ENCODE measurements at places on chromosomes 5 and 9. TPM values are rescaled to one million over a fixed set of nuclear protein-coding genes. Genes with fewer than 3 reads are reported as not detected.

GRCh38 chr9:115922444-115922843 is 231.1 kb upstream of the PAPPA start:
- no peaks in the 10 kb centered on the region for H3K4me1 ChIP-seq
- no peak for DNase-seq
- no peak overlapping the region for H3K27ac ChIP-seq
- no peak overlapping the region for H3K4me3 ChIP-seq

DNA sequence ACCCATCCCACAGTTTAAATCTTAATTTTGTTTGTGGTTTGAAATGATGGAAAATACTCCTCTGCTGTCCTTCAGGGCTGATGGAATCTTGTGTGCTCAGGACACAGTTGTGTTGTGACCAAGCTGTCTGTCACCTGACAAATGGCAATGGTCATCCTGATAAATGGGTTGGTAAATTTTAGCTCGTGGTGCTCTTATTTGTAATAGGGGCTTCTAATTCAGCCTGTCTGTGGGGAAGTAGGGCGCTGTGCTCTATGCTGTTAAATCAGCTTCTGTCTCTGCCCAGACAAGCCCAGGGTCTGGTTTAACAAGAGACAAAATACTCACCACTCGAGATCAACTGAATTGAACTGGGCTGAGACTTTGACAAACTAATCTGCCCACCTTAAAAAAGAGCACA is 4.5 kb downstream of the LRRTM2 start:
- H3K27me3 ChIP-seq: peaks cover 39% of the 10 kb centered on the region
- peak overlapping the region; percentile 83 for H3K4me3 ChIP-seq
- no peak for DNase-seq
- H3K27ac ChIP-seq: no peak overlapping the region

DNA sequence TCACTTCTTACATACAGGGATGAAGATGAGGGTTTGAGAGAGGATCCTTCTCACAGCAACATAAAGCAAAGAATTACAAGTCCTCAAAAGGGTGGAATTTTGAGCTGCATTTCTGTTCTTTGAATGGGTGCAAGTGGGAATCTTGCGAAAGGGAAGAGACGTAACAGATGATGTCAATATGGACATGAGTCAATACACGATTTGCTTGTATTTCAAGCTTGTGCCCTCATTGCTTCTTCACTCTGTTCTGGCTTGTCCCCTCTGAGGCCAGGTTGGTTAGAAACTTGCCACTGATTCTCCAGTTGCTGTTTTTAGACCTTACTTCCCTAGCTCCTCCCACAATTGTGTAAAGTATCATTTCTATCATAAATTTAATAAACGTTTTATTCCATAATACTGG is 104.8 kb upstream of the CLINT1 start:
- DNase-seq: no peak
- H3K4me1 ChIP-seq: no peaks in the 10 kb centered on the region
- no peaks in the 10 kb centered on the region for H3K36me3 ChIP-seq
- H3K27me3 ChIP-seq: no peaks in the 10 kb centered on the region

Gene ZCCHC9
- total RNA-seq: 48.1 TPM

- peak overlapping the region; percentile 59 for H3K27ac ChIP-seq
- peak; percentile 33 for DNase-seq
- H3K27me3 ChIP-seq: no peaks in the 10 kb centered on the region
- peak overlapping the region; percentile 99 for H3K4me3 ChIP-seq
Observed at GRCh38 chr9:2018764-2019558, 3.8 kb downstream of the SMARCA2 start.

Gene GPR150
- 1.7 TPM for total RNA-seq

Gene MED7
- 12.7 TPM for total RNA-seq

Gene SYNPO
- total RNA-seq: 0.36 TPM

DNA sequence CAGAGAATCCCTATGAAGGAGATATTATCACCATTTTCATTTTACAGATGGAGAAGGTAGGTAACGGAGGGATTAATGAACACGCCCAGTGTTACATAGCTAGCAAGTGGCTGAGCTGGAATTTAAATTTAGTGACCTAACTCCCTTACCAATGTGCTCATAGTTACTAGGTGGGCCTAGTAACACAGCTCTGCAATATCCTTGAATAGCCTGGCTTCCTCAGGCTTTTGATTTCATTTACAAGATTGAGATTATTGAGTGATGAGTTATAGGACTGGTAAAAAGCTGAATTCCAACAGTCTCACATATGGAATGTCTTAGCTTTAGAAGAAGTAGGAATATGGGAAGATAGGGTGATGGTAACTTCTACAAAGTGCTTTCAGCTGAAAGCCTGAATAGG is 336.3 kb upstream of the KIF2A start:
- H3K4me3 ChIP-seq: no peak overlapping the region
- H3K4me1 ChIP-seq: no peaks in the 10 kb centered on the region
- H3K27ac ChIP-seq: no peak overlapping the region
- DNase-seq: no peak

Gene SV2C
- total RNA-seq: 0.23 TPM

- no peak overlapping the region for H3K4me3 ChIP-seq
- H3K4me1 ChIP-seq: no peaks in the 10 kb centered on the region
- no peaks in the 10 kb centered on the region for H3K27me3 ChIP-seq
- no peaks in the 10 kb centered on the region for H3K36me3 ChIP-seq
Observed at GRCh38 chr5:138960145-138960692, 85.1 kb upstream of the LRRTM2 start.

Gene LMX1B
- total RNA-seq: not detected

Gene PKD2L2
- not detected for total RNA-seq

- H3K27ac ChIP-seq: no peak overlapping the region
- DNase-seq: no peak
- H3K36me3 ChIP-seq: peaks cover 35% of the 10 kb centered on the region
Observed at GRCh38 chr9:100317706-100318105, 35.0 kb downstream of the TEX10 start.

DNA sequence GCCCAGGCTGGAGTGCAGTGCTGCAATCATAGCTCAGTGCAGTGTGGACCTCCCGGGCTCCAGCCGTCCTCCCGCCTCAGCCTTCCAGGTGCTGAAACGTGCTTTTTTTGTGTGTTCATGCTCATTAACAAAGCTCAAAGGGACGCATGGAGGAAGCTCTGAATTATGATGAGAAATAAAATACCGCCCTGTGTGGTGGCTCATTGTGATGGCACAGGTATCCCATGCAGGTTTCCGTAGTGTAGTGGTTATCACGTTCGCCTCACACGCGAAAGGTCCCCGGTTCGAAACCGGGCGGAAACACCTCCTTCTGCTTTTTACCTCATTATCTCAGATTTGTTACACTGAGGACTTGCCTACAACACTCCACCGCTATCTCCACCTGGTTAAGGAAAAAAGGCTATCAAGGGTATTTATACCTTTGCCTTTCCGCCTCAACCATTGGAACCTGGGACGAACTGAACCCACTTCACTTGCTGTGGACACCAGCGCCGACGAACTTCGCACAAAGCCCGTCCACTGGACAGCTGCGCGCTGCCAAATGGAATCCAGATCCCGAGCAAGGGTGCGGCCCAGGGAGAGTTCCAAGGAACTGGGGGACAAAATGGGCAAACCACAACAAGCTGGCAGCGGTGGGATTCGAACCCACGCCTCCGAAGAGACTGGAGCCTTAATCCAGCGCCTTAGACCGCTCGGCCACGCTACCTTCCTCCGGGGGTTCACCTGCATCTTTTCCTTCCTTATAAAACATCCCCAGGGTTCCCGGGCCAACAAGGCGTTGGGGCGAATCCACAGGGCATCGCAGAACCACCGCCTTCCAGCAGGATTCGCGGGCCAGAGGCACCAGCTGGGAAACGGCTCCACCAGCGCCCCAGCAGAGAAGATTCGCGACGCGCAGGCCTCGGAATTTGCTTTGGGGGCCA is 26.3 kb downstream of the OR2V2 start:
- peak; percentile 74 for DNase-seq
- H3K4me1 ChIP-seq: peaks cover 56% of the 10 kb centered on the region
- peak overlapping the region; percentile 96 for H3K4me3 ChIP-seq
- peaks cover 2% of the 10 kb centered on the region for H3K36me3 ChIP-seq
- peak overlapping the region; percentile 91 for H3K27ac ChIP-seq

DNA sequence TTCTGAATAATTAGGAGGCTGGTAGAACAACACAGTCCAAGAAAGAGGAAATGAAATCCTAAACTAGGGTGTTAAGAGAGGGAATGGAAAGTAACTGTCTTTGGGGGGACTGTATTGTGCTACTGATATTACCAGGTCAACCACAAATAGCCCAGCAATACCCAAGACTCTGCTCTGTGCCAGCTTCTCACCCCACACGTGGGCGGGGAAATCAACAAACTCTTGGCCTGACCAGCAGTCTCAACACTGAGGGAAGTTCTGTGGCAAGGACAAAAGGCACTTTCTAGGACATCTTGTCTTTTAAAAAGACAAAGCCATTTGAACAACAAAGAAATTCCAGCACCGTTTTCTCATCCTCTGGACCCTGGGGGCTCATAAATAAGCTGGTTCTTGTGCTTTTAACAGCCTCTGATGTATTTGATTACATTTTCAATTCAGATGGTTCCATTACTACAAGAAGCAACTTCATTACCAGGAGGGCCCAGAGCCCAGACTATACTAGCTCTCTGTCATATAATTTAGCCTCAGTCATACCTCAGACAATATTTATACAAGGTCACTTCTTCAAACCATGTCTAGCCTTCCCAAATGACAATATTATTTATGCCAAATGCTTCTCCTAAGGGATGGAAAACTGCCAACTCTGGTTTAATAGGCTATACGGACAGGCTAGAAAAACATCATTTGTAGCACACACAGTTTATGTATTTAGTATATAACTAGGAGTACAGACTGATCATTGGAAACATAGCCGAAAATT is 297.8 kb downstream of the CWC27 start:
- H3K4me1 ChIP-seq: no peaks in the 10 kb centered on the region
- no peaks in the 10 kb centered on the region for H3K36me3 ChIP-seq
- no peak overlapping the region for H3K4me3 ChIP-seq

Gene CNTNAP3B
- not detected for total RNA-seq

DNA sequence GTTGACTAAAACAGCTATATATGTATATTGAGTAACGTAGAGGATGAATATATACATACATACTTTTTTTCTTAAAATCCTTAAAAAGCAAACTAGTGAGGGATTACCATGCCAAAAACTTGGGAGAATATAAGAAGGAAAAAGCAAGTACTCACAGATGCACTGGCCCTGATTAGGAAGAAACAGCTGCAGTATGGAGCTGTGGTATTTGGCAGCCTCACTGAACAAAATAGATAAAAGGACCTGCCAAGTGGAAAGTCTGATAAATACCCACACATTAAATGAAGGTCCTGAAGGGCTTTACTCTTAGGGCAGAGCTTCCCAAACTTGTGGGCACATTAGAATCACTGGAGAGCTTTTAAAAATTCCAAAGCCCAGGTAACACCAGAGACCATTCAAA is 80.6 kb downstream of the FEM1C start:
- H3K27ac ChIP-seq: no peak overlapping the region
- DNase-seq: no peak
- H3K4me1 ChIP-seq: peaks cover 5% of the 10 kb centered on the region

Gene MAP1B
- total RNA-seq: 5.5 TPM

GRCh38 chr9:116144555-116144954 is 9.0 kb upstream of the PAPPA start:
- no peaks in the 10 kb centered on the region for H3K36me3 ChIP-seq
- H3K4me1 ChIP-seq: no peaks in the 10 kb centered on the region
- no peak overlapping the region for H3K4me3 ChIP-seq
- H3K27me3 ChIP-seq: no peaks in the 10 kb centered on the region

DNA sequence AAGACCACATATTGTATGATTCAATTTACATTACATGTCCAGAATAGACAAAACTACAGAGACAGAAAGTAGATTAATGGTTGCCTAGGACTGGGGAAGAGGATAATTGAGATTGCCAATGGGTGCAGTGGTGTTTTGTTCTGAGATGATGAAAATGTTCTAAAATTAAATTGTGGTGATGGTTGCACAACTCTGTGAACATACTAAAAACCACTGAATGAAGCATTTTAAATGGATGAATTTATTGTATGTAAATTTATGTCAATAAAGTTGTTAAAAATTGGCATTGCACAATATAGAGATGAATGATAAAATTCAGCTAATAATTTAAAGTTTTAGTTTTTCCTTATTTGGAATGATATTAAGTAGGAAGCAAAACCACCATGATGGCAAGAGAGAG is 109.5 kb upstream of the NR4A3 start:
- H3K4me1 ChIP-seq: no peaks in the 10 kb centered on the region
- H3K27ac ChIP-seq: no peak overlapping the region
- no peak overlapping the region for H3K4me3 ChIP-seq
- DNase-seq: no peak
- H3K36me3 ChIP-seq: no peaks in the 10 kb centered on the region

Gene LCN6
- not detected for total RNA-seq

Gene TEX48
- 1.7 TPM for total RNA-seq

GRCh38 chr5:158313027-158313732 is 454.2 kb upstream of the CLINT1 start:
- H3K27ac ChIP-seq: no peak overlapping the region
- H3K27me3 ChIP-seq: no peaks in the 10 kb centered on the region
- H3K36me3 ChIP-seq: no peaks in the 10 kb centered on the region
- H3K4me1 ChIP-seq: no peaks in the 10 kb centered on the region

DNA sequence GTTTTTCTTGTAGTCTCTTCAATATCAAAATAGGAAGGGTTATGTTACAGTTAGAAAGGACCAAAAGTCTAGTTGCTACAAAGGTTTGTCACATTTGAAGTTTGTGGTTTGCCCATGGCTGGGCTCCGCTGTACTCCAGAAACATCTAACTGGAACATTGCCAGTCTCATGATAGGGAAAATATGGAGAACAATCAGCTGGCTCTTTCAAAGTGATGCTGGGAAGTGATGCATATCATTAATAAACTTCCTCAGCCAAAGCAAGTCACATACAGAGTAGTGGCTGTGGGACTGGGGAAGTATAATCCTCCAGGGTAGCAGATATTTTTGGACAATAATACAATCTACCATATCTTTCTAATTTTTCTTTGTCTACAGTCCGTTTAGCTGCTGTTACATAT is 8.8 kb downstream of the BTF3 start:
- no peaks in the 10 kb centered on the region for H3K27me3 ChIP-seq
- H3K4me3 ChIP-seq: no peak overlapping the region
- DNase-seq: no peak
- no peak overlapping the region for H3K27ac ChIP-seq

Gene PCDHA4
- total RNA-seq: not detected

DNA sequence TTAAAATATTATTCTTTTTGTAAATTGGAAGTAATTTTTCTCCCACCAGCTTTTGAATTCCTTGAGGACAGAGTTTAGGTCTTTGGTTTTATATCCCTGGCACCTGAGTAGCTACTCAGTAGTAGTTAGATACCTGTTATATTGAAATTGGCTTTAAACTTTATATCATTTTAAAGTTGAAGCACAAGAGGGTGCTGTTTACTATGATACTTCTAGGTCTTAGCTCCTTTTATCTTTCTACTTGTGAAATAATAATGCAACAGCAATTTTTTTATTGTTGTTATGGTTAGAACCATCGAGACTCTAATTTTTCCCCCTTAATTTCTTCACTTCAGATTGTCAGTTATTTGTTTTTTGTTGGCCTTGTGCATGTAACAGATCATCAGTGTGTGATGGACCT is 46.3 kb downstream of the AP3S1 start:
- H3K27ac ChIP-seq: no peak overlapping the region
- no peaks in the 10 kb centered on the region for H3K27me3 ChIP-seq
- H3K4me1 ChIP-seq: no peaks in the 10 kb centered on the region
- no peaks in the 10 kb centered on the region for H3K36me3 ChIP-seq
- no peak overlapping the region for H3K4me3 ChIP-seq
- no peak for DNase-seq

- no peak overlapping the region for H3K4me3 ChIP-seq
- H3K4me1 ChIP-seq: no peaks in the 10 kb centered on the region
- DNase-seq: no peak
- H3K27ac ChIP-seq: no peak overlapping the region
- no peaks in the 10 kb centered on the region for H3K36me3 ChIP-seq
Observed at GRCh38 chr5:71907001-71907588, 188.0 kb downstream of the CARTPT start.

Gene STXBP1
- 14.5 TPM for total RNA-seq

Gene PRRT1B
- total RNA-seq: not detected

GRCh38 chr9:93978551-93978950 is 23.4 kb upstream of the BARX1 start:
- no peak for DNase-seq
- peaks cover 17% of the 10 kb centered on the region for H3K27me3 ChIP-seq
